Stimulated activated CD4-positive, alpha-beta T cell treated with anti-CD3 and anti-CD28 coated beads, Interleukin-15, amount 100 ng/mL, for 24 hours (primary cell): ENCODE measurements at places on chromosomes 2 and 18.

DNA sequence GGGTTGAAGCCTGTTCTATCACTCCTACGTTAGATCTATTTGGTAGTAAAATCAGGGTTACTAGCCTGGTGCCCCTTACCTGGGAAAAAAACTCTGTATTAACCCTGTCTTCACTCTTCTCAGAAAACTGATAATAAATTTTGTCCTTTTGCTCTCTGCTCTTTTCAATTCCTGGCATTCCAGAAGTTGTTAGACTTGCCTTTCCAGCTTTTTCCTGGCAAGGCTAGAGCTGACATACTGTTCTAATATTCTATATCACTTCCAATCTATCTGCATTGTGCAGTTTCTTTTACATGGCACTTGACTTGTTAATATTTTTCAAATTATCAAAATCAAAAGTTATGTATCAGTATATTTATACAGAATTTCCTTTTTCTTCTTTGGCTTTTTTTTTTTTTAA, 162.2 kb downstream of the FIGN start:
- DNase-seq: no peak

DNA sequence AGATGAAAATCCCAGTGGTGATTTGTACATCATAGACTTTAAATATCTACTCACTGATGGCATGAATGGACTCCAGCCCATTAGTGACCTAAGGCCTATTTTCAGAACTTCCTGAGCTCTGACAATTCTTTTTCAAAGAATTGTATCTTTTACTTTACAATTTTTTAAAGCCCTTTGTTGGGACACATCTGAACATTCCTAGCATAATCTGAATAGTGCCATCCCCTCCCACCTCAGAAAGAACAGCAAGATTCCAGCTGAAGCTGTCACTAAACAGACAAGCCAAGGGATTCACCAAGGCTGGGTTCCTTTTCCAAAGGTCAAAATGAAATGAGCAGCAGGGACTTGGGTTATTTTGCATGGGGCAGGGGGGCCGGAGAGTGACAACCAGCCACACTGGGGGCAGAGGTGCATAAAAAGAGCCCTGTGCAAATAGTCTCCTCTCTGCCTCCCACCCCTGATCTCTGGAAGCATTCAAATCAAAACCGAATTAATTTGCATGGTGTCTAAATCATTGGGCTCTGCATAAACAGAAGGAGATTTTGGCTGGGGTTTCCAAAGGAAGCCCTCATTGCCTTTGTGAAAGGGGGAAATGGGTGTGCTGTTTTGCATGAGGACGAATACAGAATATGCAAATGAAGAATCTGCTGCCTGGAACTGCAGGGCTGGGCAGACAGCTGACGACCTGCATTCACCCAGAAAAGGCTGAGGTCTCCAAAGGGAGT, 17.2 kb downstream of the EPHA4 start:
- DNase-seq: peak; percentile 23

- DNase-seq: no peak
These were observed 182.3 kb upstream of the FN1 start for GRCh38 chr2:215618145-215618544.

DNA sequence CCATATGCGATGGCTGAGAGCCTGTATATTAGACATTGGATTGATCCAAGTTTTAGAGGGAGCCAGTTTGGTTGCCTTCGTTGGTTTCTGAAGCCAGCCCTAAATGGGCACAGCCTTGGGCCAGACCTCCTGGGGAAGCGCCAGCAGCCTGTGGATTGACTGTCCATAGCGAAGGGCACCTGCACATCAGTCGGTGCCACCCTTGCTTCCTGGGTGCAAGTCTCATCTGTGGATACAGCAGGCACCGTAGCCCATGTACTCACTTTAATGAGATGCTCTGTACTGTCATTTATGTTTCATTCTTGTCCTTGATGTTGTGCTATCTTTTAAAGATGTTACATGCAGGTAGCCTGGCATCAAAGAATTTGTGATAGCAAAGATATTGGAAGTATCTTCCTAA, 536.4 kb upstream of the NRP2 start:
- DNase-seq: no peak

GRCh38 chr2:95353613-95354468, 48.7 kb upstream of the FAHD2A start:
- no peak for DNase-seq

DNA sequence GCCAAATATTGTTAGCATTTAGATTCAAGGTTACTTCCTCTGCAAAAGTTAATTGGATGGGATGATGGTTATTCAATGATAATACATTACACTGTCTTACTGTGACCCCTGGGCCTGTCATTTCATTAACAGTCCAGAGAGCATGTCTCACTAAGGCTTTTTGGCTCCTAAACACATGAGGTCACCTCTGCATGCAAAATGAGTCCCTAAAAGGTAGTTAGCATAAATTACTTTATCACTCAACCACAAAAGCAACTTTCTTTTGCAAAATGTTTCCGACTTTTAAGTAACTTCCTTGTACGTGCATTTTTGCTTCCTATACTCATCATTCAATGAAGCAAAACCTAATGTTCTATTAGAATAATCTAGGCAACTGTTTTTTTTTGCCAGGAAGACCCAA, 16.8 kb upstream of the AGFG1 start:
- DNase-seq: no peak

GRCh38 chr2:191857886-191858285, 11.0 kb upstream of the CAVIN2 start:
- DNase-seq: no peak

- no peak for DNase-seq
These were observed 41.9 kb downstream of the MAIP1 start for GRCh38 chr2:199997296-199997695.

GRCh38 chr2:30239986-30240752, 8.8 kb downstream of the LBH start:
- no peak for DNase-seq

DNA sequence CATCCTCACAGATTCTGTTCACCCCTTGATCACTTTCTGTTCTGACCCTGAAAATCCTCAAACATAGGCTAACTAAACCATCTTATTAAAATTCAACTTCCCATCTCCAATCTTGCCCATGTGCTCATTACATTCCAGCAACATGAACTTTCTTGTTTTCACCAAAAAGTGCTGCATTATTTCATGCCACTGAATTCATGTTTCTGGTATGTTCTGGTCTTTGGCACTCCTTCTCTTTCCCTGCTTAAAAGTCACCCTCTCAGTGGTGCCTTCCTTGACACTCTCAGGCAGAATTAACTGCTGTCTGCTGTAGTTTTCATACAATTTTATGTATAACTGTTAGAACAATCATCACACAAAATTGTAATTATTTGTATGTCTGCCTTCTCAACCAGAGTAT, 247.7 kb upstream of the RBMS1 start:
- no peak for DNase-seq

GRCh38 chr2:235201756-235202155, 249.9 kb downstream of the SH3BP4 start:
- no peak for DNase-seq

- DNase-seq: no peak
These were observed 287.7 kb upstream of the ZSWIM2 start for GRCh38 chr2:187136646-187137045.
